B cell (primary cell): ENCODE measurements at places on chromosomes 2 and 18. TPM values are rescaled to one million over a fixed set of nuclear protein-coding genes. Genes with fewer than 3 reads are reported as not detected.

DNA sequence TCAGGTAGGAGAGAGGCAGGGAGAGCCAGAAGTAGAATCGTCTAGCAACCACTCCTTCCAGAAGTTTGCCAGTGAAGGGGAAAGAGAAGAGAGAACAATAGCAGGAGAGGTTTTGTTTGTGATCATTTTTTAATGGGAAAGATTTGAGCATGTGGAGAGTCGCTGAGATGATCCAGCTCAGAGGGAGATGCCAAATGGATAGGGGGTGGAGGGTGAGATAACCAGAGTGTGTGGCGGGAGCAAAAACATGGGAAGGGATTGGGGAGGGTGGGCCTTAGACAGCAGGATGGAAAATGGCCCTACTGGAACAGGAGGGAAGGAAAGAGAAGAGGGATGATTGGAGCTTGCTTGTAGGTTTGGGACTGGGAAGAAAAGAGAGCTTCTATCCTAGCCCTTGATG, 269.8 kb downstream of the GLI2 start:
- no peak overlapping the region for H3K27ac ChIP-seq
- H3K36me3 ChIP-seq: no peaks in the 10 kb centered on the region
- no peaks in the 10 kb centered on the region for H3K27me3 ChIP-seq
- H3K4me3 ChIP-seq: no peak overlapping the region

Gene ZSWIM2
- not detected in 2 replicates for polyA plus RNA-seq

DNA sequence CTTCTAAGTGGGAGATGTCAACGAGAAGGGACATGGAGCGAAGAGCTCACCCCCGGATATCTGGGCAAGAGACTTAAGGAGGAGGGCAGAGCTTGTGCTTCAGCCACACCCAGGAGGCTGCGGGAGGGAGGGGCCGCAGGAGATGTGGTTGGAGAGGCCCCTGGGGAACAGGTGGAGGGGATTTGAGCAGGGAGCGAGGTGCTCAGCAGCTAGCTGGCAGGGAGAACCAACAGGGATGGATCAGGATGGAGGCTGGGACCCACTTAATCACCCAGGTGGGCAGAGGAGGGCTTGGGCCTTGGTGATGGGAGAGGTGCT, 78.3 kb downstream of the MBP start:
- DNase-seq: no peak
- H3K4me1 ChIP-seq: peaks cover 53% of the 10 kb centered on the region
- H3K36me3 ChIP-seq: no peaks in the 10 kb centered on the region
- H3K27ac ChIP-seq: peak overlapping the region; percentile 96
- H3K4me3 ChIP-seq: peak overlapping the region; percentile 41

Gene DUSP19
- polyA plus RNA-seq: 0.13 and 0.40 TPM in 2 replicates

Gene POTEI
- not detected in 2 replicates for polyA plus RNA-seq

DNA sequence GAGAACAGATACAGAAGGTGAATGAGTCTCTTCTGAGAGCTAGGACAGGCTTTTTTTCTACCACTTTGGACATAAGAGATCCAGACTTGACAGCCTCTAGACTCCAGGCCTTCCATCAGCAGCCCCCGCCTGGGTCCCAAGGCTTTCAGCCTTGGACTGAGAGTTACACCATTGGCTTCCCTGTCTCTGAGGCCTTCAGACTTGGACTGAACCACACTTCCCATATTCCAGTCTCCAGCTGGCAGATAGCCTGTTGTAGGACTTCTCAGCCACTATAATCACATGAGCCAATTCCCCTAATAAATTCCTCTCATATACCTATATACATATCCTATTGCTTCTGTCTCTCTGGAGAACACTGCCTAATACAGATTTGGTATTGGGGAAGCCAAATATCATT, 128.2 kb downstream of the MCFD2 start:
- no peak overlapping the region for H3K4me3 ChIP-seq
- H3K36me3 ChIP-seq: no peaks in the 10 kb centered on the region
- no peak for DNase-seq
- H3K4me1 ChIP-seq: no peaks in the 10 kb centered on the region
- no peaks in the 10 kb centered on the region for H3K27me3 ChIP-seq

Gene FEV
- not detected in 2 replicates for polyA plus RNA-seq

GRCh38 chr2:203797712-203798111, 69.9 kb upstream of the CTLA4 start:
- H3K36me3 ChIP-seq: no peaks in the 10 kb centered on the region
- no peak overlapping the region for H3K27ac ChIP-seq
- H3K4me1 ChIP-seq: no peaks in the 10 kb centered on the region

Gene KLHL41
- polyA plus RNA-seq: 0.03 TPM in 1 of 2 replicates, not detected in the other

Gene CFAP65
- not detected in 2 replicates for polyA plus RNA-seq

DNA sequence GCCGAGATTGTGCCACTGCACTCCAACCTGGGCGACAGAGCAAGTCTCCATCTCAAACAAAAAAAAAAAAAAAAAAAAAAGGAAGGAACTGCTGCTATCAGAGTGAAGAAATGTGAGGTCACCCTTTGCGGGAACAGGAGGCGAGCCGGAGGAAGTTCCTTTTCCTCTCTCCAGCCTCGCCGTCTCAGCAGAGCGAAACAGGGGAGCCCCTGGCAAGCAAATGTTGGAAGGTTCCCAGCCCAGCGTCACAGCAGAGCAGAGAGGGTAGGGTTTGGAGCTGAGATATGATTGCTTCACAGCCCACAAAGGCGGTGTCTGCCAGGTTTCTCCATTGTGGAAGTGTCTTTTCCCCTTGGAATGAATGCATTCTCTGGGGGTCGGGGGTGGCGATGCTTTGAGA, 28.5 kb downstream of the SLC20A1 start:
- no peak overlapping the region for H3K27ac ChIP-seq
- H3K27me3 ChIP-seq: peaks cover 6% of the 10 kb centered on the region
- H3K4me1 ChIP-seq: peaks cover 9% of the 10 kb centered on the region
- peak; percentile 32 for DNase-seq
- H3K4me3 ChIP-seq: peak overlapping the region; percentile 49

- H3K27ac ChIP-seq: no peak overlapping the region
- H3K27me3 ChIP-seq: peaks cover 3% of the 10 kb centered on the region
- H3K4me1 ChIP-seq: peaks cover 8% of the 10 kb centered on the region
Observed at GRCh38 chr2:165610591-165611029, 141.1 kb downstream of the CSRNP3 start.

- H3K36me3 ChIP-seq: no peaks in the 10 kb centered on the region
- no peak overlapping the region for H3K4me3 ChIP-seq
- H3K4me1 ChIP-seq: no peaks in the 10 kb centered on the region
- no peak overlapping the region for H3K27ac ChIP-seq
Observed at GRCh38 chr2:18077704-18078103, 199.2 kb downstream of the KCNS3 start.

GRCh38 chr2:128738446-128739110, 419.9 kb upstream of the HS6ST1 start:
- H3K36me3 ChIP-seq: no peaks in the 10 kb centered on the region
- no peak for DNase-seq
- H3K4me3 ChIP-seq: no peak overlapping the region
- H3K4me1 ChIP-seq: peaks cover 19% of the 10 kb centered on the region

Gene SNORC
- 0.91 and 1.5 TPM in 2 replicates for polyA plus RNA-seq

Gene NEURL3
- polyA plus RNA-seq: not detected in 2 replicates

DNA sequence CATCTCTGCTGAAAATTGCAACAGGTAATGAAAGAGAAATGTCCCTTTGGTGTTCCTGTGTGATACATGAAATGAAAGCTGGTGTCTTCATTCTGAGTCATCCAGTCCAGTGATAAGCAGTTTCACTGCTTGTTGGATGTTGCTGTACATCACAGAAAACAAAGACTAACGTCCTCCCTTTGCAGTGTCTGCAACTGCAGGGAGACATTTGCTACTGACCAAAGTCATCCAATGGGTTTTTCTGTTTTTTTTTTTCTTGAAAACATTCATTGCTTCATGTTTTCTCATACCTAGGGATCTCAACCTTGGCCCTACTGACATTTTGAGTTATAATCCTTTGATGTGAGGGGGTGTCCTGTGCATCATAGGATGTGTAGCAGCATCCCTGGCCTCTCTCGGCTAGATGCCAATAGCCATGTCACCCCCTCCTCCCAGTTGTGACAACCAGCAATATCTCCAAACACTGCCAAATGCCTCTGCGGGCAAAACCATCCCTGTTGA, 63.6 kb upstream of the FZD5 start:
- DNase-seq: no peak
- H3K4me1 ChIP-seq: no peaks in the 10 kb centered on the region
- H3K27ac ChIP-seq: no peak overlapping the region
- no peaks in the 10 kb centered on the region for H3K27me3 ChIP-seq

Gene SLC39A6
- polyA plus RNA-seq: 8.9 and 10.8 TPM in 2 replicates

- no peak for DNase-seq
- peaks cover 21% of the 10 kb centered on the region for H3K36me3 ChIP-seq
- H3K27me3 ChIP-seq: no peaks in the 10 kb centered on the region
- H3K27ac ChIP-seq: no peak overlapping the region
- no peak overlapping the region for H3K4me3 ChIP-seq
Observed at GRCh38 chr18:51066273-51066672, 36.3 kb downstream of the SMAD4 start.

GRCh38 chr18:50162486-50163304, 32.3 kb downstream of the MYO5B start:
- H3K27me3 ChIP-seq: no peaks in the 10 kb centered on the region
- H3K36me3 ChIP-seq: no peaks in the 10 kb centered on the region
- DNase-seq: no peak
- H3K4me1 ChIP-seq: no peaks in the 10 kb centered on the region
- no peak overlapping the region for H3K27ac ChIP-seq
- no peak overlapping the region for H3K4me3 ChIP-seq

Gene POTEC
- not detected in 2 replicates for polyA plus RNA-seq

DNA sequence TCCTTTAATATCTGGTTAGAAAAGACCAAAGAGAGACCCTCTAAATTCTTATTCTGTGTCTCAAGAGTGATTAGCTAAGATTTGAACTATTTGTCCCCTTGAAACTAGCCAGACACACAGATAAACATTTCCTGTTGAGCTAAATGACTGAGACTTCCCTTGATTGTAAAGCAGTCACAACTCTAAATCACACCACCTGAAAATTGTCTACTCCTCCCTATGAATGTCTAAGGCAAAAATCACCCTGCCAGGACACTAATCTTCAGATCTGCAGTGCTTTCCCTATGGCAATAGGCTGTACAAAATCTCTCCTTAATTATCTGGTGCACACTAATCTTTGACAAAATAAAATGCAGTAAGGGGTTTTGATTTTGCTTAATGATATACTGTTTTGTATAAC, 200.5 kb upstream of the GULP1 start:
- no peaks in the 10 kb centered on the region for H3K27me3 ChIP-seq
- no peaks in the 10 kb centered on the region for H3K4me1 ChIP-seq
- H3K27ac ChIP-seq: no peak overlapping the region
- H3K4me3 ChIP-seq: no peak overlapping the region
- no peaks in the 10 kb centered on the region for H3K36me3 ChIP-seq

DNA sequence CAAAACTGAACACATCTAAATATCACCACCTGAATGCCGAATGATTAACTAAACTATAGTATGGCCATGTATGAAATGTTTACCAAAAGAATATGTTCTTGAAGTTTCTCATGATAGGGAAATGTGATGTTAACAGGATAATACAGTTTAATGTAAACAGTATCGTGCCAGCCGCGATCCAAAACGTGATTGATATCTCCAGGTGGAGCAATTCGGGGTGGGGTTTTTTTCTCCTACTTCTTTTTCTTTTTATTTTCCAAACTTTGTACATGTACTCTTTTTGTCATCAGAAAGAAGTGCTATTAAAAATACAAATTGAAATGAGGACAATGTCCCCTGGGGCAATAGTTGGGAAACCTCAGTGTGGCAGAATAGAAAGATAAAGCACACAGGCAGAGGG, 4.0 kb upstream of the BIN1 start:
- no peak for DNase-seq
- no peak overlapping the region for H3K27ac ChIP-seq
- H3K36me3 ChIP-seq: no peaks in the 10 kb centered on the region

Gene LIPG
- polyA plus RNA-seq: not detected in 2 replicates

GRCh38 chr2:45765728-45766254, 114.3 kb downstream of the PRKCE start:
- no peak for DNase-seq
- peaks cover 52% of the 10 kb centered on the region for H3K4me1 ChIP-seq
- no peak overlapping the region for H3K4me3 ChIP-seq
- H3K27ac ChIP-seq: no peak overlapping the region
- H3K27me3 ChIP-seq: no peaks in the 10 kb centered on the region

GRCh38 chr18:49768051-49768391, 45.3 kb downstream of the ACAA2 start:
- H3K36me3 ChIP-seq: no peaks in the 10 kb centered on the region
- no peaks in the 10 kb centered on the region for H3K4me1 ChIP-seq
- H3K4me3 ChIP-seq: no peak overlapping the region
- no peak overlapping the region for H3K27ac ChIP-seq
- DNase-seq: no peak
- no peaks in the 10 kb centered on the region for H3K27me3 ChIP-seq

Gene IL1F10
- not detected in 2 replicates for polyA plus RNA-seq

Gene FOXI3
- not detected in 2 replicates for polyA plus RNA-seq
